ENCODE measurements at places on chromosomes 2 and 18. TPM values are rescaled to one million over a fixed set of nuclear protein-coding genes. Genes with fewer than 3 reads are reported as not detected.

GRCh38 chr2:144320491-144320890 lies 199.4 kb downstream of the ZEB2 start:
- DNase-seq: peak; percentile 70
- no peaks in the 10 kb centered on the region for H3K27me3 ChIP-seq
- peaks cover 47% of the 10 kb centered on the region for H3K4me1 ChIP-seq
- H3K4me3 ChIP-seq: no peak overlapping the region

GRCh38 chr2:13006426-13006825 lies 289.7 kb downstream of the TRIB2 start:
- DNase-seq: no peak
- H3K4me1 ChIP-seq: no peaks in the 10 kb centered on the region
- peaks cover 8% of the 10 kb centered on the region for H3K27me3 ChIP-seq
- H3K4me3 ChIP-seq: no peak overlapping the region
- no peak overlapping the region for H3K27ac ChIP-seq

- no peak overlapping the region for H3K4me3 ChIP-seq
- DNase-seq: no peak
- H3K36me3 ChIP-seq: no peaks in the 10 kb centered on the region
- H3K27me3 ChIP-seq: peaks cover 11% of the 10 kb centered on the region
- no peak overlapping the region for H3K27ac ChIP-seq
These were observed 179.1 kb upstream of the ETAA1 start for GRCh38 chr2:67218056-67218455.

- H3K4me1 ChIP-seq: no peaks in the 10 kb centered on the region
- no peaks in the 10 kb centered on the region for H3K36me3 ChIP-seq
- H3K27ac ChIP-seq: no peak overlapping the region
- no peaks in the 10 kb centered on the region for H3K27me3 ChIP-seq
- H3K4me3 ChIP-seq: no peak overlapping the region
- no peak for DNase-seq
These were observed 254.0 kb downstream of the NRXN1 start for GRCh38 chr2:50777954-50778353.

GRCh38 chr18:78936251-78937005 lies 43.2 kb upstream of the SALL3 start:
- no peak overlapping the region for H3K4me3 ChIP-seq
- no peaks in the 10 kb centered on the region for H3K36me3 ChIP-seq
- peaks cover 3% of the 10 kb centered on the region for H3K27me3 ChIP-seq
- no peak for DNase-seq
- H3K27ac ChIP-seq: no peak overlapping the region
- no peaks in the 10 kb centered on the region for H3K4me1 ChIP-seq

- peaks cover 21% of the 10 kb centered on the region for H3K4me1 ChIP-seq
- no peaks in the 10 kb centered on the region for H3K36me3 ChIP-seq
- H3K27ac ChIP-seq: no peak overlapping the region
- peaks cover 14% of the 10 kb centered on the region for H3K27me3 ChIP-seq
- H3K4me3 ChIP-seq: no peak overlapping the region
These were observed 74.4 kb downstream of the MAP3K20 start for GRCh38 chr2:173150087-173150486.

GRCh38 chr2:170505631-170506275 lies 209.4 kb upstream of the SP5 start:
- H3K27me3 ChIP-seq: peaks cover 1% of the 10 kb centered on the region
- H3K4me3 ChIP-seq: no peak overlapping the region
- no peaks in the 10 kb centered on the region for H3K36me3 ChIP-seq
- no peak overlapping the region for H3K27ac ChIP-seq
- DNase-seq: no peak

DNA sequence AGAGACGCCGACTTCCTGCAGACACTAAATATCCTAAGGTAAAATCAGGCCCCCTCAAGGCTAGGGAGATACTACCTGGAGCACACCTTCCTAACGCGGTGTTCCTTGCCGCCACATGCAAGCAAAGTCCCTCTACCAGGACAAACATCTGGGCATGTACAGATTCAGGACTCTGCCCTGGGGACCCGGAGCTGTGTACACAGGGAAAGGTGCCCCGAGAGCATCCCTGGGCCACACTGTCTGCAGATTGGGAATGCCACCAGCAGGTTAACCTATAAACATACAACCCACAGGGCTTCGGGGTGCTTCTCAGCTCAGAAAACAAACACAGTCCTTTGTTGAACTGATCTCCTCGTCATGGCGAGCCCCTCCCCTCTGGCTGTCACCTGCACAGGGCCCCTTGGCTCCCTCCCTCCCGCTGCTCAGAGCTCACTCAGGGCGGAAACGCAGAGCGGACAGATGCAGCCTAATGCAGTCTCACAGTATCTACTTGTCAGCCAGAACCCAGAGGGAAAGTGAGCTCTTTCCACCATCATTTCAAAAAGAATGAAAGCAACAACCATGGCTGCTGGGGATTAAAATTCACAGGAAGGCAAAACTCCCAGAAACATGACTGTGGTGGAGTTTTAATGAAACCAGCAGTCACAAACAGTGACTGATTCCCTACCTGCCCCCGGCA lies 218.8 kb downstream of the HDAC4 start:
- H3K27me3 ChIP-seq: no peaks in the 10 kb centered on the region
- DNase-seq: no peak
- H3K27ac ChIP-seq: no peak overlapping the region
- H3K36me3 ChIP-seq: peaks cover 44% of the 10 kb centered on the region

DNA sequence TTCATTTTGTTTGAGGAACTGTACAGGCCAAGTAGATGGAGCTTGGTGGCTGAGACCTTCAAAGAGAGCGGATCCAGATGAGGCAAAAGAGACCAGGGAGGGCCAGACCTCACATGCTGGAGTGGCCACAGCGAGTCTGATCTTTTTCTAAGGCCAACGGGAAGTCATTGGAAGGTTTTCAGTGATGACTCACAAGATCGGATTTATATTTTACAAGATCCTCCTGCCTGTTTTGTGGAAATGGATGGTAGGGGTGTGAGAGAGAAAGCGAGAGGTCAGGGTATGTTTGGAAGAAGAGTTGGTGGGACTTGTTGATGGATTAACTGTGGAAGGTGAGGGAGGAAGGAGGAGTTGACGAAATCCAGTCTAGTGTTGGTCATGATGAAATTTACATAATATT lies 44.6 kb upstream of the TUBA3D start:
- H3K4me3 ChIP-seq: no peak overlapping the region
- no peak overlapping the region for H3K27ac ChIP-seq
- no peaks in the 10 kb centered on the region for H3K36me3 ChIP-seq
- DNase-seq: no peak
- peaks cover 48% of the 10 kb centered on the region for H3K27me3 ChIP-seq

DNA sequence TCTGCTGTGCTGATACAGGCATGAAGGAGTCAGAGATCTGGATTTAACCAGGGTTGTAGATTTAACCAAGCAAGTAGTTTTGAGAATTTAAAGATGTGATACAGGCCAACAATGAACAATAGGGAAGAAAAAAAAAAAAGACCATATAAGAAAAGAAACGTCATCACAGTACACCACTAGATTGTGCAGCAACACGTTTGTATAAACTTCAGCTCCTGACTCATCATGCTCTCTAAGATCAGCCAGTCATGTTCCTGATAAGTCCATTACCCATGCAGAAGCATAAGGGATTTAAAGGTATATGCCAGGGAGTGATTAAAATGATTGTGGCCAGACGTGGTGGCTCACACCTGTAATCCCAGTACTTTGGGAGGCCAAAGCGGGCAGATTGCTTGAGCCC lies 22.3 kb upstream of the ERICH2 start:
- H3K27me3 ChIP-seq: peaks cover 22% of the 10 kb centered on the region
- no peak for DNase-seq
- no peaks in the 10 kb centered on the region for H3K4me1 ChIP-seq
- no peak overlapping the region for H3K27ac ChIP-seq

GRCh38 chr18:6921571-6921970 lies 192.1 kb downstream of the ARHGAP28 start:
- H3K27ac ChIP-seq: no peak overlapping the region
- H3K27me3 ChIP-seq: peaks cover 5% of the 10 kb centered on the region
- no peaks in the 10 kb centered on the region for H3K4me1 ChIP-seq
- H3K36me3 ChIP-seq: no peaks in the 10 kb centered on the region
- no peak overlapping the region for H3K4me3 ChIP-seq

GRCh38 chr2:2840681-2841300 lies 509.7 kb upstream of the MYT1L start:
- no peaks in the 10 kb centered on the region for H3K36me3 ChIP-seq
- no peaks in the 10 kb centered on the region for H3K4me1 ChIP-seq
- no peak overlapping the region for H3K4me3 ChIP-seq
- H3K27ac ChIP-seq: no peak overlapping the region
- no peak for DNase-seq

Gene CASP8
- total RNA-seq: 39.8 TPM

Gene HMSD
- 25.0 TPM for total RNA-seq

Gene C2orf15
- total RNA-seq: 1.4 TPM
